ENCODE measurements at places on chromosomes 5 and 9. TPM values are rescaled to one million over a fixed set of nuclear protein-coding genes. Genes with fewer than 3 reads are reported as not detected.

SGCD gene
- total RNA-seq, result 6.2 TPM

SV2C gene
- not detected for total RNA-seq

ADAMTS2 gene
- 0.15 TPM for total RNA-seq

F2RL1 gene
- 283 TPM for total RNA-seq
